ENCODE measurements at places on chromosomes 1 and 21.

DNA sequence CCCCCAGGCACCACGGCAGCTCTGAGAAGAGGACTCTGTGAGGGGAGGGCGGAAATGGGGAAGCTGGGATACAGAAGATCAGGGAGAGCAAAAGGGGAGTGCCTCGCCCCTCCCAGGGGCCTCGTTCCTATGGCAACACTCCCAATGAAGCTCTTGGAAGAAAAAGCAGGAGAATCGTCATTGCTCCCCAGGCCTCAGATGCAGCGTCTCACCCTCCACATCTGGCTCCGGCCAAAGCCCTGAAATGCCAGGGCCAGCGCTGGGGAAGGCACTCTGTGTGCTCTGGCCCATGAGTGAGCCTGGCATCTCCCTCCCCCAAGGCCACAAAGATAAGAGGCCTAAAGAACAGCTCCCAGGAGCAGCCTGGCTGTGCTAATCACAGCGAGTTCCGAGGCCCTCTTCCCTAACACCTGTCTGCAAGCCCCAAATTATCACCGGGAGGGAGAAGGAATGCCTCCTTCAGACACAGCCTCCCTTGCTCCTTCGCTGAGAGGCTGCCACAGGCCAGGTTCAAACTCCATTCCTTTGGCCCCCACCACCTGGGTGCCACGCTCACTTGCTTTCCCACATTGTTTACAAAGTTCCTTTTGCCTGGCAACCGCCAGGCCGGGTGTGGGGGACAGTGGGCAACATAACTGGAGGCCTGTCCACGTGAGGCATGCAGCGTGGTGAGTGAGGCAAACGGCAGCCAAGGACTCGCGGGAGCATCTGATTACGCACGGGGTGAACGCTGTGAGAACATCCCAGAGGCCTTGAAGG lies 27.8 kb downstream of the ECE1 start:
- no peak for DNase-seq

DNA sequence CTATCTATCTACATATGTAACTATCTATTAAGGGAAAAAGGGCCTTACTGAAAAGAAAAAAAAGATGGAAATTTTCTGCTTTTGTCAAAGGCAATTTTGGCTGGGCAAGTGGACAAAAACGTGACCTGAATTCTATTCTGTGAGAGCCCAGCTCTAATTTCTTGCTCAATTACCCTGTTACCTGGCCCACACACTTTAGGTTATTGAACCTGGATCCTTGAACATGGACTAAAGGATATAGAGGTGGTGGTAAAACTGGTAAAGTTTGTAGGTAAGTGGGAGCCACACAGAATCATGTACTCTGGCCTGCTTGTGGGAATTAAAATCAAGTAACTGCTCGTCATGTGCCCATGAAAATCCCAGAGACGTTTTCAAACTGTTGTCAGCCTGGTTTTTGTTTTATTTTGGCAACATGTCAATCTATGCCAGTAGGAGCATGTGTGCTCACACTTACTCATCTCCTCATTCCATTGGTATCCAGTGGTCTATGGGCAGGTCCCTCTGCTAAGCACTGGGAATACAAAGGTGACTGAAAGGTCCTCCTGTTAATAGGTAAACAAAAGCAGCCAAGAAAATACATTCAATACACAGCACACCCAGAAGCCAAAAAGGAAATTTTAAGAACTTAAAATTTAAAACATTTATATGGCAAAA lies 113.7 kb upstream of the WARS2 start:
- DNase-seq, result no peak

DNA sequence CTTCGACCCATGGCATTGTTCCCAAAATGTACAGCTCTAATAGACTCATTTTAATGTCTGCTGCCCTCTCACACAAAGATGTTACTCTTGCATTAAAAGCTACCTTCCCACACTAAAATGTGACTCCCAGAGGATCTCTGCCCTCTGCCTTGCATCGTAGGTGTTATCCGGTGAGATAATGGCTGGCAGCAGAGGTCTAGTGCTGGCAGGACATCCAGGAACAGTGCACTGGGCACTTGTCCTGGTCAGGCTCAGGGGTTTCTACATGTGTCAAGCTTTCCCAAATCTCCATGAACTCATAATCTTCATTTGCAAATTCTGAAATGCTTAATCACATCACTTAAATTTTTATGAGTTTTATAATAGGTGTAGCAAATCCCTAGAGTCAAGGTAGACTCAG lies 310.6 kb downstream of the LRRIQ3 start:
- DNase-seq, result no peak

GRCh38 chr1:213326281-213327016 lies 275.4 kb downstream of the RPS6KC1 start:
- no peak for DNase-seq

- DNase-seq, result no peak
Measured at GRCh38 chr1:23562137-23562876, 3.0 kb upstream of the ID3 start.

DNA sequence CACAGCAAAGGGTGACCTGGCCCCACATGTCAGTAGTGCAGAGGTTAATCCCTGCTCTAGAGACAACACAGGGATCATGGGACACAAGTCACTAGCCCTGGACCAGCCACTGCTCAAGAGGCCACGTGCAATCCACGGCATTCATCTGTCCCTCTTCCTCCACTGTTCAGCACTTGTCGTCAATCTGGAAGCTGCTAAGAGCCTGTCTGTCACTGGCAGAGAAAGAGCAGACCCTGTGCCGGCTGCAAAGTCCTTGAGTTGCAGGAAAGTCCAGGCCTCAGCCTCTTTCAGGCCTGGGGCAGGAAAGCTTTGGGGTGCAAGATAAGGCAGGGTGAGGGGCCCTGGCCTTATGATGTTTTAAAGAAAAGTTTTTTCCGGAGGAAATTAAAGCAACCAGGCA lies 16.7 kb downstream of the CELA2B start:
- no peak for DNase-seq

DNA sequence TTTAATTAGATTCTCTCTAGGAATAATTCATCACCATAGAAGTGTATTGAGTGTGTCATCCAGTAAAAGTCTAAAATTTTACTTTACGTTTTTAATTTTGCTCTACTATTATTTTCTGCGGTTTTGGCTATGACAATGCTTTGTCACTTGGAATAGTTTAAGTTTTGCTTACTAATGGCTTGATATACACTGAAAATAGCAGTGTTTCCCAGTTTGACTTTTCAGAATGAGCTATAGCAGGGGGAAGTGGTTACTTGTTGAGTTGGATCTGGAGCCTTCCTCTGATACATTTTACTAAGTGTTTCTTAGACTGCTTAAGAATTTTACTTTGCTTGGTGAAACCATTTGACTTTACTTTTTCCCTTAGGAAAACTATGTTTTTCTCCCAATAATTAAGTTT lies 5.0 kb downstream of the DNAJC16 start:
- no peak for DNase-seq

- no peak for DNase-seq
Measured at GRCh38 chr1:21369905-21370304, 70.0 kb upstream of the NBPF3 start.

GRCh38 chr1:33460947-33461629 lies 11.4 kb upstream of the ZSCAN20 start:
- no peak for DNase-seq

DNA sequence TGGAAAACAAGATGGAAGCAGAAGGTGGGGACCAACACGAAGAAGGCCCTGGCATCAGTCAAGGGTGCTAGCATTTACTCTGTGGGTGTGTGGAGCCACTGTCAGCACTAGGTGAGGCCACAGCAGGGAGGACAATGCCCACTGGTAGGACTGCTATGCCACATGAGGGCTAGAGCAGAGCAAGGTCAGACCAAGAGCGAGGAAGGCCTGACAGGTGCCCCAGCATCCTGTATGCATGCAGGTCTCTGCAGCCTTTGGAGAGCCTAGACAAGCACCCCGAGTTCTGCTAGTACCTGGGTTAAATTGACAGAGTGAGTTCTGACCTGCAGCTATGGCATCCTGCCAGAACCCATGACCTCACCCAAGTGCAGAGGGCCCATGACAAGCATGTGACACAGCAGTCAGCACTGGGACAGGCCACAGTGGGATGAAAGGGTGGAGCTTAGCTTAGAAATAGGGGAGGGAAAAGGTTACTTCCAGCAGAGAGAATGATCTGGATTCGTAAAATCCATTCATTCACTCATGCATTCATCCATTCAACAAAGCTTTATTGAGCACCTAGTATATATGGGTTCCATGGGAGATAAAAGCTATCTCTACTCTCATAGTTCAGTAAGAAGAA lies 9.0 kb upstream of the CSF1 start:
- no peak for DNase-seq

DNA sequence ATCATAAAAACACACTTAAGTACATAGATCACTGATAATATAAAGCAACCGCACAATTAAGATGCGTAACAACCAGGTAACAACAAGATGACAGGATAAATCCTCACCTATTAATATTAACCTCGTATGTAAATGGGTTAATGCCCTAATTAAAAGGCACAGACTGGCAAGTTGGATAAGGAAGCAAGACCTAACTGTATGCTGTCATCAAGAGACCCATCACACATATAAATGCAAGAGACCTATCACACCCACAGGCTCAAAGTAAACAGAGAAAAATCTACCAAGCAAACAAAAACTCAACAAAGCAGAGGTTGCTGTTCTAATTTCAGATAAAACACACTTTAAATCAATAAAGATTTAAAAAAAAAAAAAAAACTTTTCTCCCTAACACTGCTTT lies 151.8 kb downstream of the FAF1 start:
- no peak for DNase-seq
